IPS DF 6.9 (cell line): ENCODE measurements at places on chromosomes 2 and 18.

GRCh38 chr2:207163053-207163755, 2.5 kb downstream of the KLF7 start:
- no peak for DNase-seq

DNA sequence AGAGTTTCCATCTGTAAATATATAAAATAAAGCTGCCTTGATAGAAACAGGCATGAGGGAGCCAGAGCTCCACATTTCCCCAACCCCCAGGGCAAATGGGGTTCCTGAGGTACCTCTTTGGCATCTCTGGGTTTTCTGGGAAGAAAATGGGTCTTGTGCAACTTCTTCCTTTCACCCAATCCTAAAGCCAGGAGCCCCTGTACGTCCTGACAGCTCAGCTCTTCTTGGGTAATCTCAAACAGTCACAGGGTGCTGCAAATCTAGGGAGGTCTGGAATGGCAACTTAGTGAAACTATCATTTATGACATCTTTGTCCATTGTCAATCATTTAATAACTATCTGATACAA, 36.6 kb upstream of the STAT1 start:
- no peak for DNase-seq

DNA sequence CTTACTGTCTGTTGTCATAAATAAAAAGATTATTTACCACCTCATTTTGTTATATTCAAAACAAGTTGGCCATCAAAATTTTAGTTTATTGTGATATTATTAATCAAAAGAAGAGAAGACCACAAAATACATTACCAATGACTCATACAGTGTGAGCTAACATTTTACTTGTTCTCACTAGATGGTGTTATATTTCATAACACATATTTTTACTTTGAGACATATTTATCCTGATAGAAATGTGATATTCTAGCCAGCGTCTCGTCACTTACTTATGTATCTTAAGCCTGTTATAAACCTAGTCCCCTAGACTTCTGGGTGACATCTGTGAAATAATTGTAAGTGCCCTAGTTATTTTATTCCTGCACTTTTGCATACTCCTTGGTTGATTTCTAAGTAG, 263.2 kb downstream of the CDH7 start:
- DNase-seq, result no peak

DNA sequence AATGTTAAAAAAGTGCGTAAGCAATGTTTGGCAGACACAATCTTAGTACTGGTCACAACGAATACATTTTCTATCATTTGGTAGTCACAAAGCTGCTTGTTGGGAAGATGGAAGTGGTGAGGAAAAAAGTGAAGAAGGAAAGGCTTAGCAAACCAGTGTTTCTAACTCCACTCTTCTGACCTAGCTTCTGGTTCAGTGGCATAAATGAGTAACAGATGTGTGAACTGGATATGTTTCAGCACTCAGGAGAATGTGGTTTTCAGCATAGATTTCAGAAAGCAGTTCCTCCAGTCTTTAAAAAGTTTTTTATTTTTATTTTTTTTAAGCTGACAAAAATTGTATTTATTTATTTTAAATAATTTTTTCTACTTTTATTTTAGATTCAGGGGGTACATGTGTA, 357.1 kb downstream of the CPS1 start:
- no peak for DNase-seq
